ENCODE measurements at places on chromosomes 12 and 14.

DNA sequence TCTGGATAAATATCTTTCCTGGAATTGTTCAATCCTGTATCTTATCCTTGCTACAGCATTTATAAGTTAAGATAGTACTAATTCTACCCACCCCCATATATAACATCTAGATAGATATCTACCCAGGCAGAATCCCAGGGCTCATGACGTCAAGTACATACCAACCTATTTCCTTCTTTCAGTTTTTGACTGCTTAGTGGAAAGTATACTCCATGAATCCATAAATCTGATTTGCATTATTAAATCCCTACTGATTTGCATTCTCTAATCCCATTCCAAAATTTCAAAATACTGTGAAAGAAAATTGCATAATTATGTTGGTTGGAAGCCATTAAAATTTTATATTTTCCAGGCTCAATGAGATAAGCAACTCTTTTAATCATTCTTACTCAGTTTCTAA lies 111.7 kb downstream of the KITLG start:
- no peak for DNase-seq

DNA sequence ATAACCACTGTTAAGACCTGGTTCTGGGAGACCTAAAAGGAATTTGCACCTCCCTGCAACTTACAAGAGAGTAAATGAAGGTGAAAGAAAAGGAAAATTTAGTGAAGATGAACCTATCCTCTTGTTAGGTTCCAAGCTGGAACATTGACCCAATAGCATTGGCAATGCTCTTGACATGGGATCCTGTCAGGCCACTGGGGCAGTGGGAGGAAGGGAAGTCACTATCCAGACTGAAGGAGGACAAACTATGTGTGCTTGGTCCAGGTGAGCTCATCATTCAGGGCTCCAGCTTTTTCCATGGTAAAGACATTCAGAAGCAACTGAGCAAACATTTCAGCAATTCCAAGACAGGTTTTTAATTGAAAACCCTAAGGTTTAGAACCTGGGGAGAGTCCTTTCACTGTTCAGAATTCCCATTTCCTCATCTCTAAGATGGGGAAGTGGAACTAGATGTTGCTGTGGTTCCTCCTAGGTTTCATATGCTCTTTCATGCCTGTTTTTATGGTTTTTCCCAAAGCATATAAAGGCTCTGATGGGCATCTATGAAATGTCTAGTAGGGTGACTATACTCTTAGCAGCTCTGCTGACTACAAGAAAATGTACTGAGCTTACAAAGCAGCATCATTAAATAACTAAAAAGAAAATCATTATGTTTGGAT lies 33.1 kb downstream of the MAPK1IP1L start:
- DNase-seq = no peak

- DNase-seq = no peak
These were observed 55.6 kb upstream of the ISM2 start for GRCh38 chr14:77554207-77554606.

- DNase-seq = no peak
These were observed 9.6 kb upstream of the SNAPC1 start for GRCh38 chr14:61752626-61753025.

- DNase-seq = no peak
These were observed 75.8 kb downstream of the MOK start for GRCh38 chr14:102229071-102229738.

DNA sequence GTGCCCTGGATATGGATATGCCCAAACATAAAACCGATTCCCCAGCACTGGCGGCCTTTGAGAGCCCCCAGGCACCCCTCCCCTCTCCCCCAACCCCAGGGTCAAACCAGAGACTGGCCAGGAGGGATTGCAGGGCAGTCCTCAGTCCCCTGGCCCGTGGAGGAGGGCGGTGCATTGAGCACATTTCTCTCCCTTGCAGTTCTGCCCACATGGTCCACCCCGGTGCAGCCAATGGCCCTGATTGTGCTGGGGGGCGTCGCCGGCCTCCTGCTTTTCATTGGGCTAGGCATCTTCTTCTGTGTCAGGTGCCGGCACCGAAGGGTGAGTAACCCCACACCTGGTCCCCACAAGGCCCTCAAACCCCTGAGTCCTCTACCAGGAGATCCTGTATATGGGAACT lies 3.4 kb upstream of the GPR162 start:
- DNase-seq = no peak

DNA sequence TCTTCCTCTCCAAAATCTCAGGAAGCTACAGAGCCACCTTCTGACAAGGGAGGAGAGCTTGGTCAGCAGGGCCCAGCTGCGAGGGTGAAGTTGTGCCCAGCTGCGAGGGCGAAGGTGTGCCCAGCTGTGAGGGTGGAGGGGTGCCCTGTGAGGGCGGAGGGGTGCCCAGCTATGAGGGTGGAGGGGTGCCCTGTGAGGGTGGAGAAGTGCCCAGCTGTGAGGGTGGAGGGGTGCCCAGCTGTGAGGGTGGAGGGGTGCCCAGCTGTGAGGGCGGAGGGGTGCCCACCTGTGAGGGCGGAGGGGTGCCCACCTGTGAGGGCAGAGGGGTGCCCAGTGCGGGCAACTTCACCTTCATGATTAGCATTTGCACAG lies 20.4 kb upstream of the TTC7B start:
- DNase-seq = no peak

- no peak for DNase-seq
These were observed 14.0 kb downstream of the MANSC1 start for GRCh38 chr12:12336049-12336411.

- DNase-seq = no peak
These were observed 8.7 kb downstream of the DRAM1 start for GRCh38 chr12:101885912-101886561.

- DNase-seq = no peak
These were observed 220.6 kb upstream of the TMEM260 start for GRCh38 chr14:56358851-56359614.

DNA sequence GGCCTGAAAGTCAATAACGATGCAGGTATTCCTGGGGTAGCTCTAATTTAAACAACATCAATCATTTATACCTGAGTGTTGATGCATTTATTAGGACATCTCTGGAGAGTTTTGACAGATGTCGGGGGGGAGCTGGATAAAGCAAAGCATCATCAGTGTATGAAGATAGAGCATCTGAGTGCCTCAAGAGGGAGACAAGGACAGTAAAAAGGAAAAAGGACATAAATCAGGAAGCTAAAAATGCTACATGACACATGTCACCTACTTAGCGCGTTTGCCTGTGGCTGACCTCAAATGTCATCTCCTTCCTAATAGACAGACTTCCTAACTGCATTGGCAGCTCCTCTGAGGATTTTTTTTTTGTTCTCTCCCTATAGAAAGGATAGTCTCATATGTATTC lies 259.5 kb upstream of the PKP2 start:
- DNase-seq = no peak

- DNase-seq = no peak
These were observed 42.3 kb downstream of the FBXO34 start for GRCh38 chr14:55313480-55313879.

- no peak for DNase-seq
These were observed 151.8 kb downstream of the TBX5 start for GRCh38 chr12:114253976-114254778.

GRCh38 chr14:54976316-54976715 lies 50.6 kb downstream of the WDHD1 start:
- DNase-seq = no peak

- peak; percentile 32 for DNase-seq
These were observed 185.7 kb upstream of the GRIN2B start for GRCh38 chr12:14167005-14167628.

DNA sequence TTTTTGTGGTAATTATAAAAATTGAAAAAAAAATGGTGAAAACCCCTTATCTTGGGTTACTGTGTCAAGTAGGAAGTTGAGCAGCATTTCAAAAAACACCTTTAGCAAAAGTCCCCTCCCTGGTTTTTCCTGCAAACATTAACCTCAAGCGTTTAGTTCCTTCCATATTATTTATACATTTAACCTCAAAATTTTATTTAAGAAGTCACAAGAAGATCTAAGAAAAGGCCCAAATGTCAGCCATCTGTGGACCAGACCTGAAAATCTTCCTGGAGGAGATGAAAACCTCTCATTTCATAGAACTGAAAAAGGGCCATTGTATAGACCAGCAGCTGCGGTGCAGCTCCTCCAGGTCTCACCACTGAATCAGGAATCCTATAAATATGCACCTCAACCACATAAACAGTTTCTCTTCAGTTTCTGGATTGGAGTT lies 40.4 kb upstream of the BTG1 start:
- no peak for DNase-seq

GRCh38 chr12:115158816-115159215 lies 474.8 kb upstream of the TBX3 start:
- DNase-seq = no peak

- DNase-seq = no peak
These were observed 166.6 kb downstream of the KITLG start for GRCh38 chr12:88413646-88414045.

GRCh38 chr14:74242021-74242779 lies 3.0 kb downstream of the VSX2 start:
- no peak for DNase-seq

DNA sequence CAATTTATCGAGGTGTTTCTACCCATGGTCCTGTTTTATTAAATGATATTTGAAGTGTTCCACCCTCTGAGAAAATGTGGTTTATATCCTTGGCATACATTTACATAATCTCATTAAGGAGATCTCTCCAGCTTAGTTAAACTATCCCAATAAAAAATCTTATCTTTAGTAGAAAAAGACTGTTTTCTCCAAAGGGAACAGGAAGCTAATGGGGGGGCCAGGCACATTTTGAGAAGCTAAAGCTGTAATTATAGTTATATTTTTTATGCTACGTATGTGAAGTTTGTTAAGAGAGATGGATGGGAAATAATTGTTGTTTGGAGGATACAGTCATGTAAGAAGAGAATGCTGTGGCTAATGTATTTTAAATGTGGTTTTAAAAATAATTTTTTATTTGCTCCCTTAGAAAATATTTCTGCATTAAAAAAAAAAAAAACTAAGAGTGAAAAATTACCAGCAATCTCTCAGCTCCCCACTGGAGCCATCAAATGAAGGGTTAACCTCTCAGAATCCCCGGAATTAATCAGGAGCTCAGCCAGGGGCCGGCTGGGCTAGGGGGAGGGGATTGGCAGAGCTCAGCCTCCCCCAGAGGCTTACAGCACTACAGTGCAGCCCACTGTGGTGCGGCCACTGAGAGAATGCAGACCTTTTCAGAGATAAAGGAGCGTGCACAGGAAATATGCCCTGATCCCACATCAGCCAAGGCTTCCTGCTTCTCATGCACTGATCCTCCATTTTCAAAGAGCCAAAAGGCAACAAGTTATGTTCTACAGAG lies 185.8 kb downstream of the EGLN3 start:
- DNase-seq = peak; percentile 17

- no peak for DNase-seq
These were observed 188.4 kb downstream of the NRXN3 start for GRCh38 chr14:78358591-78358990.

GRCh38 chr14:58789736-58790135 lies 152.0 kb downstream of the DACT1 start:
- no peak for DNase-seq

DNA sequence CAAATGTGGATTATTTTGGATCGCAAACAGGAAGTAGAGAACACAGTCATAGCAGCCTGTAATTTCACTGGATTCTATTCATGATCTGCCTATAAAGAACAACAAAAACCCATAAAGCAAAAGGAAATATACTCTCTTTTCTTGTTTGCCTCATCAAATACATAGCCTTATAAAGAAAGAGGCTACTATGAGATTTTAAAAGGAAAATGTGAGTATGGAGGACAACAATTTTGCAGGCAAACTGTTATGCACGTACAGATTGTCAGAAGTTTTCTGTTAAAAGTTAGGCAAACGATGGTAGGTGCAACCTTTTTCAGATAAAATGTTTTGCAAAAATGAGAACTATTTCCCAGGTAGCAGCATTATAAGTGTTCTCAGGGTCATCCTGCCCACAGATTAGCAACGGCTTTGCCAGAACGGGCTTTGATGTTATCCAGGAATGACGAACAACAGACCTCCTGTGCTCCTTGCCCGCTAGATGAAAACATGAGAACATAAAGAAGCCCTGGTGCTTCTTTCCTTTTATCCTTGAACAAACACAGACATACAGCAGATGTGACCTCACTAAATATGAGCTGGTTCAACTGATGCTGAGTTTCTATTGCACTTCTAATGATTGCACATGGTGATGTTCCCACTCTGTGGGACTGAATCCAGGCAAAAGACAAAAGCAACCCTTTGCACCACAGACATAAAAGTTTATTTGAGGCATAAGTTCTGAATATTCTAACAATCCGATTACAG lies 88.1 kb downstream of the ITPR2 start:
- DNase-seq = peak; percentile 81

DNA sequence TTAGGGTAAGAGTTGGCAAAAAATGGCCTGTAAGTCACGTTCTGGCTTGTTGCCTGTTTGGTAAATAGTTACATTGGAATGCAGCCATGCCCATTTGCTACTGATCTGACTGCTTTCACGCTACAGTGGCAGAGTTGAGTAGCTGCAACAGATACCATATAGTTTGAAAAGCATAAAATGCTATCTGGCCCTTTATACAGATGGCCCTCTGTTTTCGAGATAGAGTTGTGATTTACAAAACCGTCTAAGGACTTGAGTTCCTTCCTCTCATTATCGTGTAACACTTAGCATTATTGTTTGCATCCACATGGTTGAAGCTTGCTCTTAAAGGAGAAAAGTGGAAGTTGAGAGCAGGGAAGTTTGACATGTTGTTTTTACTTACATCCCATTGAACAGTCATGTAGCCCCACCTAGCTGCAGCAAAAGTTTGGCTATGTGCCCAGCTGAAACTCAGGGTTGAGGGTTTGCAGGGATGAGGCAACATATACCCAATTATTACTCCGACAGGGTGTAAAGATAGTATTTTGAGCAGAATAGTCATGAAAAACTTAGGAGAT lies 11.3 kb upstream of the SCFD1 start:
- peak; percentile 98 for DNase-seq

DNA sequence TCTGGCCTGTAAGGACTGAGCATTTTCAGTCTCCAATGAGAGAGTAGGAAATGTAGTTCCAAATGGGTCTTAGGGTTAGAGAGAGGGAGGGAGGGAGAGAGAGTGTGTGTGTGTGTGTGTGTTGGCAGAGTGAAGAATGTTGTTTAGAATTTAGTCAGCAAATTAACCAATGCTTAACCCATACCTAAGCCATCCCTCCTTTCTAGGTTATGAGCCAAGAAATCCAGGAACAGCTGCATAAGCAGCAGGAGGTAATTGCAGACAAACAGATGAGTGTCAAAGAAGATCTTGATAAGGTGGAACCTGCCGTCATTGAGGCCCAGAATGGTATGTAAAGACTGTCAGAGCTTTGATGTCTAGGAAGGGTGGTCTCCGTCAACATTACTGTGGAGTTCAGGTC lies 56.9 kb downstream of the HSP90AA1 start:
- DNase-seq = peak; percentile 71

- DNase-seq = peak; percentile 91
These were observed 13.8 kb downstream of the NGDN start for GRCh38 chr14:23483236-23483854.
